ENCODE measurements at places on chromosomes 3 and 15.

DNA sequence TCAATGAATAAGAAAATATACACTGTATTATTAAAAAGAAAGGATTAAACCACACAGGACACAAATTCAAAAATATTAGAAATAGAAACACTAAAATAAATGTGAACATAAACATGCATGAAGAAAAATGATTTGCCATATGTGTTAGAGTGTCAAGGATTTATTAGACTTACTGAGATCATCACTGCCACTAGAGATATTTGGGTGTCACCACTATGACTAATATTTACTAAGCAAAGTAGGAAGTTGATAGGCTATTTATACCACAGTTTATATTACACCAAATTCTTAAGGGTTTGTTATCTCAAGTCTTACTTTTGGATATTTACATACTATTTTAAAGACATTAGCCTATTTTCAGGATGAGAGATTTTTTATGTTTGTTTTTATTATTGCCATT is 575.0 kb upstream of the SGO1 start:
- DNase-seq, result no peak

DNA sequence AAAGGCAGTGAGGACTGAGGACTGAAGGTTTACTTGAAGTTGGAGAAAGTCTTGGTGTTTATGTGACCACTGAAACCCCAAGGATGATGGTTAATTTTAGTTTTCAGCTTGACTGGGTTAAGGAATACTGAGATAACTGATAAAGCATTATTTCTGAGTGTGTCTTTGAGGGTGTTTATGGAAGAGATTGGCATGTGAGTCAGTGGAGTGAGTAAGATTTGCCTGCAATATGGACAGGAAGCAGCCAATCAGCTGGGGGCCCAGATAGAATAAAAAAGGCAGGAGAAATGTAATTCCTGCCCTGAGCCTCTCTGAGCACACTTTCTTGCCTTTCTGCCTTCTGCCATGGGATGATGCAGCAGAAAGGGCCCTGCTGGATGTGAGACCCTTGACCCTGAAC is 92.4 kb downstream of the KBTBD8 start:
- no peak for DNase-seq

DNA sequence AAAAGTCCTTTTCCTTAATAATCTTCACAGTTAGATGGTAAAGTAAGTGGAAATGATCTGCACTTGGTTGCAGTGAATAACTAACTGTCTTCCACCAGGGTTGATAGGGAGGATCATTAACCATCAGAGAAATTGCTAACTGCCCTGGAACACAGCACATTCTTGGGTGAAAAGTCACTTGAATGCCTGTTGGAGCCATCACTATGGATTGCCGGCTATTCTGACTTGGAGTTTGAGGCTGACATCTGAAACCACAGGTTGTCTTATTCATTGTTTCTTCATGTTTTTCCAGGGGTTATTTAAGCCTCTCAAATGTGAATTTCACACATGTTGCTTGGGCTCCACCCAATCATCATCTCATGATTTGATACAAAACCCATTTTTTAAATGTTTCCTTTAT is 901.4 kb downstream of the MCTP2 start:
- no peak for DNase-seq

DNA sequence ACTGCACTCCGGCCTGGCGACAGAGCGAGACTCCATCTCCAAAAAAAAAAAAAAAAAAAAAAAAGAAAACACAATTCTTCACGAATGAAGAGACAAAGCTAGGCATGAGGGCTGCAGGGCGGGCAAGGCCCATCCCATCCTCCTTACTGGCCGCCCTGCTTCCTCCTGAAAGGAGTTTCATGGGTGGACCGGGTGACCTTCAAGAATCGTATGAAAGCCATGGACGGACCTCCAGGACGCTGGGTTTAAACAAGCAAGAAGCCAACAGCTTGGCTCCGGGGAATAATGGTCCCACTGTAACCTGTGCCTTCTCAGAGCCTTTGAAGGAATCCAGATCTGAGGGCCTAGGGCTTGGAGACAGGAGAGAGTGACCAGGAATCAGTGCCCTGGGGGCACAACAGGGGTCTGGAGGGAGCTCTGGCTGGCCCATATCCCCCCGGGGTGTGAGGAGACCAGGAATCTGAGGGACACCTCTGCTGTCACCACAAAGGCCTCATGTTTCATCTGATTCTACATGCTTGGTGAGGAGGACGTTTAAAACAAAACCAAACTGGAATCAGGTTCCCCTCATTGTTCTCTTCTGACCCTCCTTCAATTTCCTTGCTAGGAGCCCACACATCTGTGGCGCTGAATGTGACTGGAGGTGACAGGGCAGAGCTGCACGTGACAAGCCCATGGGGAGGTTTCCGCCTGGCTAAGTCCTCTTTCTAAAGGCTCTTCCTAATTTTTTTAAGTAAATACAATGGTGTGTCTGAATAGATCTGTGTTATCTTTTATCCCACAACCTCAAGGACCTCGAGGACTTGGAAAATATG is 46.1 kb downstream of the WHAMM start:
- no peak for DNase-seq

- DNase-seq, result no peak
Observed at GRCh38 chr3:177640319-177640965, 443.2 kb upstream of the TBL1XR1 start.

GRCh38 chr15:65920825-65921309 is 51.6 kb downstream of the RAB11A start:
- DNase-seq, result no peak

GRCh38 chr3:167843886-167844285 is 108.4 kb downstream of the SERPINI1 start:
- no peak for DNase-seq

- no peak for DNase-seq
Observed at GRCh38 chr15:47027322-47027946, 689.9 kb upstream of the SEMA6D start.

- DNase-seq, result no peak
Observed at GRCh38 chr3:16290827-16291196, 25.8 kb downstream of the OXNAD1 start.

DNA sequence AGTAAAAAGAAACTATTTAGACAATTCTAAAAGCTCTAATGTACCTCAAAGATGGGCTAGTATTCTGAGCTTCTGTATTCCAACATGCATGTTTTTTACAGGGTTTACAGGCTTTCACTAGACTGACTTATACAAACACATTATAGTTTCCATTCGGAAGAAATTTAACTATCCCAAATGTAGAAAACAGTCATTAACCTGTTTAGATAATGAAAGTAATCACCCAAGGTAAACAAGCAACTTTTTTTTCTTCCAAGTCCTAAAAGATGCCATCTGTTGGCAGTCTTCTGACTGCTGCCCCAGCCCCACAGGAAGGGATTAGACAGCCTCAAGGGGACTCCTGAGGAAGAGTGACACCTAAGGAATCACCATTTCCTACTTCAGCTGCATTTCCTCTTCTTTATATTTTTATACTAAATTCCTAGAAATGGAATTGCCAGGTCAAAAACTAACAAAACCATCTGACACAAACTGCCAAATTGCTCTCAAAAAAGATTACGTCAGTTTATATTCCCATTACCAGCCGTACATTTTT is 25.5 kb downstream of the SIN3A start:
- DNase-seq, result no peak

DNA sequence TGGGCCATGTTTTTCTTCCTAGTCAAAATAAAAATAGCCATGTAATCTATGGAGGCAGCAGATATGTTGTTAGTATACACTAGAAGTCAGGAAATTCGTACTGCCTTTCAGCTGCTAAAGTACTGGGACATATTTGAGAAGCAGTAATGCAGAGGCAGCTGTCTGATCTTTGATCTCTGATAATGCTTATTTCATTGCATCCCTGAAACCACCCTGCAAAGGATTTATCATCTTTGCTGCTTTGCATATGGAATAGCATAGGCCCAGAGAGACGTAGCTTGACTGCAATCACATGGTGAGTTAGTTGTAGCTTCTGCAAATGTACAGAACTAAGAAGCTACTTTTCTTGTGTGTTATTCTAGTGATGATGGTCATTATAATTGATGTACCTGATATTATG is 52.4 kb downstream of the RBM6 start:
- DNase-seq, result no peak

DNA sequence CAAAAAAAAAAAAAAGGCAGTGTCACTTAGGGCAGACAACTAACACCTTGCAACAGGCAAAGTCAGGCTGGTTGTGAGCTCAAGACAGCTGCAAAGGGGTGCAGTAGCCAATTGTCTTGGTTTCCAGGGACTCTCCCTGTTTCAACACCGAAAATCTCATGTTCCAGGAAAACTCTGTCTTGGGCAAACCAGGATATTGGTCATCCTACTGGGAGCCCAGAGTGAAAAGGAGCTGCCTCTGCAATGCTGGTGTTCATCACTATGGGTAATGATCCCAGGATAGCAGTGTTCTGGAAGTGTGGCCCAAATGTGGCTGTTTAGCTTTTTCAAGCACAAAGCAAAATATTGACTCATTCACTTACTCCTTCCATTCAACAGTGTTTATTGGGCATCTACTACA is 82.6 kb downstream of the ARHGAP31 start:
- no peak for DNase-seq

GRCh38 chr3:77236118-77236517 is 196.2 kb downstream of the ROBO2 start:
- no peak for DNase-seq

DNA sequence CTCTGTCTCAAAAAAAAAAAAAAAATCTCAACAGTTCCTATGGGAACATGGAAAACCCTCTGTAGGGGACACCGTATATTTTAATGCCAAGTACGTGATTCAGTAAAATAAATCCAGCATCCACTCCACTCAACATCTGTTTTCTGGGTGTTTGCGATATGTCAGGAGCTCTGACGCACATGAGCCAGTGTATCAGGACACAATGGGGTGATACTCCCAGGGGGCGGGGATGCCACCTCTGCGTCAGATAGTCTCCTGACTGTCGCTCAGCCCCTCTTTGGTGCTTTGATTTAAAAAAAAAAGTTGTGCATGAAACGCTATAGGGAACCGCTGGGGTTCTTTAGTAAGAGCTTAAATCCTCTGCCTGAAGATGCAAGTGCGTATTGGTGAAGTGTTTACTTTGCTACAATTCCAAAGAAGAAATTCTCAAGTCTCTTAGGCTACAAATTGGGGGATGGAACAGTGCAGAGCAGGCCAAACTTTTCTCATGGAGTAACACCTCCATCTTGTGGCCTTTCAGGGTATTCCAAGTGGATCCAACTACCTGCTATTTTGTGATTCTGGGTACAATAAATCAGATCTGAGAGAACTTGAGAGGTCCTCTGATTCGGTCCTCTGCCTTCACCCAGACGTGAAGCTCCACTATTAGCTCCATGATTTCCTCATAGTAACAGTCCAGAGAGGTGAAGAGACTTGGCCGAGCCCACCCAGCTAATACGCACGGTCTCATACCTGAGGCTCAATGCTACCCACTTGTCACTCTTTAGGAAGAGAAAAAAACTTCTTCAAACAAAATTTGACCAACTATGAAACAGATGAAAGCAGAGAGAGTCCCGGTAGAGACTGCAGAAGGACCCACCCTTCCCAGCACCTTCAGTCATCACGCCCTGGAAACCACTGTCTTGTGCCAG is 9.3 kb upstream of the NR2E3 start:
- DNase-seq, result no peak

- no peak for DNase-seq
Observed at GRCh38 chr3:46932455-46933225, 43.9 kb downstream of the CCDC12 start.

DNA sequence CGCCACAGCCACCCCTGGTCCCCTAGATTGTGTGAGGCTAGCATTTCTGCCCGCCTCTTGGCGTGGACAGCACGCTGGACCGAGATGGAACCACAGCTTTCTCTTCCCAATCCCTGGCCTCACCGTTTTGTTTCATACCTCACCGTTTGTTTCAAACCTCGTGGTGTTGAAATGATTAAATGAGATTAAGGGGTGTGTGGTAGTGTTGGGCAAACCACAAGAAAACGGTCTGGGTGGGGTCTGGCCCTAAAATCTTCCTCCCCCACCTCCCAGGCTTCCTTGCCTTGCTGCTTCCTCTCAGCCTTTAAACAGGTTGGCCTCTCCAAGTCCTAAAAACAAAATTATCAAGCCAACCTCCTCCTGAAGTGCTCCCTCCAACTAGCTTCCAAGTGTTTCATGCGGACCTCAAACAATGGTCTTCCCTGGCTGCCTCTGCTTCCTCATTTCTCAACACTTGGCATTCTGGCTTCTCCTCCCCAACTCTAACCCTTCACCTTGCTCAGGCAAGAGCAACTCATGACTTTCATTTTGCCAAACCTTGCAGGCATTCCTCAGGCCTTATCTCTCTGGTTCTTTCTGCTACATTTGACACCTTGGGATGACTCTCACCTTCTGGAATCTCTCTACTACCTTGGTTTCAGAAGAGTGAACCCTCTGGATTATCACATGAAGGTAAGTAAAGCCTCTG is 1.4 kb upstream of the ATP13A3 start:
- no peak for DNase-seq

DNA sequence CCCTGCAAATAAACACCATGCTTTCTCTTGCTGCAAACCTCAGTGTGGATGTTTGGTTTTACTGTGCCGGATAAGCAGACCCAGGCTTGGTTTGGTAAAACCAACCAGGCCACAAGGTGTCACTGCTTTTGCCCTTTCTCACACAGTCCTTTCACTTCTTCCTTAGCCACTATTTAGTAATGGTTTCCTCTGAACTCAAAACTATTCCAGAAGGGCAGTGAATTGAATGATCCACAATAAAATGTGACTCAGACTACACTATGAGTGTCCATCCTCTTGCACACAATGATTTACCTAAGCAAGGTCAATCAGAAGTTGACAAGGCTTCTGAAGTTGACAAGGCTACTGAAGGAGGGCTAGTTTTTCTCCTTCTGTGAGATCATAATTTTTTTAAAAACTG is 552.4 kb upstream of the CCDC54 start:
- no peak for DNase-seq

- no peak for DNase-seq
Observed at GRCh38 chr3:186810336-186810996, 4.2 kb upstream of the RFC4 start.

DNA sequence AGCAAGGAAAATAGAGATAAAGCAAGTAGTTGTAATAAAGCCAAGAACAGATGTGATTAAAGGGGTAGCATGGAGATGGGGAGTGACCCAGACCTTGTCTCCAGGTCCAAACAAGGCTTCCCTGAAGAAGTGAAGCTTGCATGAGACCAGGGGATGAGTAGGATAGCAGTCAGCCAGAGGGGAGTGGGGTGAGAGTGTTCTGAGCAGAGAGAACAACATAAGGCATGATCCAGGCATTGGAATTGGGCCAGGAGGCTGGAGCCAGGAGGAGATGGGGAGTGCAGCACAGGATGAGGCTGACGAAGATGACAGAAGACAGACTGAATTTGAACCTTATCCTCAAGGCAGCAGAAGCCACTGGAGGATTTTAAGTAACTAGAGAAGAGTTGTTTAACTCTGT is 7.2 kb downstream of the TMOD2 start:
- no peak for DNase-seq

DNA sequence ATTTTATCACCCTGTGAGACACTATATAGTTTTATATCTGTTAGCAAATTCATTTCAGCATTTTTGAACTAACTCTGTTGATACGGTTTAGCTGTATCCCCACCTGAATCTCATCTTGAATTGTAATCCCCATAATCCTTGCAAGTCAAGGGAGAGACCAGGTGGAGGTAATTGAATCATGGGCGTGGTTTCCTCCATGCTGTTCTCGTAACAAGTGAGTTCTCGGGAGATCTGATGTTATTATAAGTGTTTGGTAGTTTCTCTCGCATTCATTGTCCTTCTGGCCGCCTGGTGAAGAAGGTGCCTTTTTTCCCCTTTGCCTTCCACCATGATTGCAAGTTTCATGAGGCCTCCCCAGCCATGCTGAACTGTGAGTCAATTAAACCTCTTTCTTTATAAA is 53.2 kb upstream of the TMC3 start:
- DNase-seq, result no peak

- DNase-seq, result no peak
Observed at GRCh38 chr3:50210510-50211367, 5.7 kb downstream of the SLC38A3 start.

Data from SIG-M5 (cell line).